Caudate nucleus (tissue), 63 donors: ENCODE measurements at places on chromosomes 16 and 17.

GRCh38 chr17:19334331-19334730 lies 28.2 kb downstream of the B9D1 start:
- no peak for DNase-seq

- DNase-seq = no peak
Observed at GRCh38 chr17:5975661-5976060, 94.5 kb upstream of the WSCD1 start.

GRCh38 chr17:71446645-71447437 lies 674.0 kb upstream of the SOX9 start:
- DNase-seq = no peak

GRCh38 chr16:85374571-85374872 lies 238.6 kb upstream of the GSE1 start:
- DNase-seq = no peak

GRCh38 chr17:75240394-75241142 lies 20.8 kb downstream of the GGA3 start:
- DNase-seq = peak; percentile 34

DNA sequence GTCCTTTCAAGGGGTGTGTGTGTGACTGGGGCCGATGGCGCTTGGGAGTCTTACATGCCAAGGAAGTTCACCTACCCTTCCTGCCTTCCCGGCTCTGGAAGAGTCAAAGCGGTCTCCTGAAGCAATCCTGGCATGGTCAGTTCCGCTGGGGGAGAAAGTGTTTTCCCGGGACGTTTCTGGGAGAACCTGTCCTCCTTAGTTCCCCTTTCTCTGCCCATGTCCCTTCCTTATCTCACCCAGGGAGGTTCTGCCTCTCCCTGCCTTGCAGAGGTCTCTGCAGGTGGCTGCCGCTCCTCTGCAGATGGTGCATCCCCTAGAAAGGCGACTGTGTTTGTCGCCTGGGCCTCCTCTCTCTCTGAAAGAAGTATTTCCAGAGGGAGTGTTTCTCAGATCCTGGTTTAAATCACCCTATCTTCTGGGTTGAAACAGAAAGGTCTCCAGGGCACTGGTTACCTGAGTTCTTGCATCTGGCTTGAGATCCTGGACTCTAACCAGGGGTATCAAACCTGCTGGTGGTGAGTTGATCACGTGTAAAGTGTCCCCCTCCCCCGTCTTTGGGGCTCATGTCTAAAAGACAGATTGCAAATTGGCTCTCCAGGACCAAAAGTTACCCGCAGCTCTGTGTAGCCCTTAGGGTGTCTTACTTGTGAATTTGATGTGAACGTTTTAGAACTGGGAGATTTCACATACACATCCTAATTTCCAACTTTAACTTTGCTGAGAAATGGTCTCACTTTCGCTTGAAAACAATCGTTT lies 1.9 kb downstream of the PRKCB start:
- DNase-seq = no peak

DNA sequence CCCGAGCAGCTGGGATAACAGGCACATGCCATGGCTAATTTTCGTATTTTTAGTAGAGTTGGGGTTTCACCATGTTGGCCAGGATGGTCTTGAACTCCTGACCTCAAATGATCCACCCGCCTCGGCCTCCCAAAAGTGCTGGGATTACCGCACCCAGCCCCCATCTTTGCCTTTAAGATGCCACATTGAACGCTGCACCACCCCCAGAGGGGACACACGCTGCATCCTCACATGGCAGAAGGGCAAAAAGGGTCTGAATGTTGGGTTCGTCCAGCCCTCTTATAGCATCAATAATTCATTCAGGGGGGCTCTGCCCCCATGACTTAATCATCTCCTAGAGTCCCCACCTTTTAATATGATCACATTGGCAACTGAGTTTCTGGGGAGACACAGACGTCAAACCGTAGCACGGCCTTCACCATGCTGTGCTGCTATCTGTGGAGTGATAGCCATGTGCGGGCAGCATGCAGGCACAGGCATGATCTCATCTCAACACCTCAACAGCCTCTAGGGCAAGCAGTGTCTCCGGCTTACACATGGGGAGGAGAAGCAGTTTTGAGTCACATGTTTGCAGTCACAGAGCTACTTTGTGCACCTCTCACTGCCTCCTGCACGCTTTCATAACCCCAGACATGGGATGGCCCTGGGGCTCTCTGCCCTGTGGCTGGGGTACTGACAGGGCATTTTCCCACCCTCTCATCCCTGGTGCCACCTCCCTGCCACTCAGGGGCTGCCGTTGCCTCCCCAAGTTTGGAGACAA lies 30.0 kb downstream of the IL21R start:
- DNase-seq = no peak

DNA sequence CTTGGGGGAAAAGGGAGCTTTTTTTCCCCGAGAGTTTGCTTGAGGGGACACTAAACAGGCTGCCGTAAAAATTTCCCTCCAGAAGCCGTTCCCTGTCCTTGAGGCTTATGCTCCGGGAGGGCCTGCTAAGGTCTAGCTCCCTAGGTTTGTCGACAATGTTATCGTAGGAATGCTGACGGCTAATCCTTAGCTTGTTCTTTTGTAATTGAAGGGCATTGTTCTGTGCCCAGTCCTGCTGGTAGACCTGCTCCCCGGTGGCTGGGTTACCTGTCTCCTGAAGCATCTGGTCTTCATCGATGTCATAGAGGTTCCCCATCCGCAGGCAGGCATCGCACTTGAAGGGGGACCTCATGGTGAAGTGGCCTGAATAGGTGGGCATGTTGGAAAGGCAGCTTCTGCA lies 418.7 kb downstream of the GRIN2A start:
- DNase-seq = no peak

DNA sequence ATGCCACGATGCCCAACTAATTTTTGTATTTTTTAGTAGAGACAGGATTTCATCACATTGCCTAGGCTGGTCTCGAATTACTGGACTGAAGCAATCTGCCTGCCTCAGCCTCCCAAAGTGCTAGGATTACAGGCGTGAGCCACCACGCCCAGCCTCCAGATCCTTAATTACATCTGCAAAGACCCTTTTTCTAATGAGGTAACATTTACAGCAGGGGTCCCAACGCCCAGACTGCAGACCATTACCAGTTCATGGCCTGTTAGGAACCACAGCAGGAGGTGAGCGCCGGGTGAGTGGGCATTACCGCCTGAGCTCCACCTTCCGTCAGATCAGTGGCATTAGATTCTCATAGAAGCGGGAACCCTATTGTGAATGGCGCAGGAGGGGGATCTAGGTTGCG lies 4.0 kb upstream of the RAB11FIP4 start:
- no peak for DNase-seq

DNA sequence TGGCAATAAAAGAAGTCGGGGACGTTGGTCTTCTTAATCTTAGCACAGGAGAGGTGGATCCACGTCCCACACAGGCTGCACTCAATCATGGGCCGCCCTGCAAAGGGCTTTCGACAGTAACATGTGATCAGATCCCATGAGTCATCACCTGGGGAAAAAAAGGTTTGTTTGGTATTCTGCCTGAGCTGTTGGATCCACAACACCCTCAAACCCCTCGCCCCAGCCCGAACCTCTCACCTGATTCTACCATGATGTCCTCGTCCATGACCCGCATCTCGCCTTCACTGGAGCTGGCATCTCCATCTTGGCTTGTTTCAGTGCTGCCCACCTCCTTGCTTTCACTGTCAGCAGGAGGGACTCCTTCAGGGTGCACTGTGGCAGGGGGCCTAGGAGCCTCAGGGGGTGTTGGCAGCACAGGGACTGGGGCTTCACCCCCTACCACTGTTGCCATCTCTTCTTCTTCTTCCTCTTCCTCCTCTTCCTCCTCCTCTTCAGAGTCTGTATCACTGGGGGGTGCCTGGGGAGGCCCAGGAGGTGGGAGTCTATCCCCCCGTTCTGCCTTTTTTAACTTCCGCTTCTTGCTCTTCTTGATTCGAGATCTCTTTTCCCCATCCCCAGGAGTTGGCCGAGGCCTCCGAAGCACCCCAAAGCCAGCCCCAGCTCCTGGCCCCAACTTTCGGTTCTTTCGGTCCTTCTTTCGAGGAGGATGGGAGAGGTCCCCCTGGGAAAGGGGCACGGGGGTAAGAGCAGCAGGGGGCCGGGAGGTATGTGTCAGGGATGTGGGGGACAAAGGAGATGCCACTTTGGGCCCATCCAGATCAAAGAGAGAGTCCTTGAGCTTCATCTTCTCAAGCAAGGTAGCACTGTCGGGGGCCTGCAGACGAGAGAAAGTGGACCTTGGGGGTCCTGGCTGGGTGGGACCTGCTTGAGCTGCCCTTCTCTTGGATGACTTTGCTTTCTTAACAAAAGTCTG lies 1.7 kb upstream of the DVL2 start:
- DNase-seq = peak; percentile 19

DNA sequence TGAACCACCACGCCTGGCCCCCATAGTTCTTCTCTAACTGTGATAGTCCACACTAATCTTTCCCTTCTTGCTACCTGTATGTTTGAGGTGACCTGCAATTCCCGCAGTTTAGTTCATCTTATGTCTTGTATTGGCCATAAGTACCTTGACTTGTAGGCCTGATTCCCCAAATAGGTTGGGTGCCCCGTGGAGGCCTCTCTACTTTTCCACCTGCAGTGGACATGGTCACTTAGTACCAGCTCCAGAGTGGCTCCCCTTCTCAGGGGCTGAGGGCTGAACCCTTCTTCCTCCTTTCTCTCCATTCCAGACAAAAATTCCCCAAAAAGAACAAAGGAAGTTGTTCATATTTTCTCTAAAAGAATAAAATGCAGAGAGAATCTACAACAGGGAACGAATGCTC lies 33.5 kb upstream of the CES5A start:
- no peak for DNase-seq

DNA sequence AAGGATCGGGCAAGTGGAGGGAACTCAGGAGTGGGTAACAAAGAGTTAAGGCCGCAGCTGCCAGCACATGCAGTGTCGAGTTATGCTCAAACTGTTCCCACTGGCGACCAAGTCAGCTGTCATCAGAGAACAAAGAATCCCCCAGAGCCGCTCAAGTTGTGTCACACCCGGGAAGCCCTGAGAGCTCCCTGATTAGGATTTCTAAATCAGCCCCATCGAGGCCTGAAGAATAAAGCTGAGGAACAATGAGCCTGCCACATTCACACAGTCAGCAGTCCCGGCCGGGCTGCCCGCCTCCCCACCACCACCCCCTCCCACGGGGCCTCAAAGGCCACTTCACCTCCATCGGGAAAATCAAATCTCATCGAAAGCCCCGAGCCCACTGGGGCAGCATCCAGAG lies 84.5 kb downstream of the SOX9 start:
- DNase-seq = peak; percentile 37

GRCh38 chr17:18857864-18858566 lies at the start of gene PRPSAP2:
Gene PRPSAP2, plus strand, starts transcription at chr17:18858131. Its CDS starts 7,703 bp downstream, at chr17:18865834.
- DNase-seq = peak; percentile 93

DNA sequence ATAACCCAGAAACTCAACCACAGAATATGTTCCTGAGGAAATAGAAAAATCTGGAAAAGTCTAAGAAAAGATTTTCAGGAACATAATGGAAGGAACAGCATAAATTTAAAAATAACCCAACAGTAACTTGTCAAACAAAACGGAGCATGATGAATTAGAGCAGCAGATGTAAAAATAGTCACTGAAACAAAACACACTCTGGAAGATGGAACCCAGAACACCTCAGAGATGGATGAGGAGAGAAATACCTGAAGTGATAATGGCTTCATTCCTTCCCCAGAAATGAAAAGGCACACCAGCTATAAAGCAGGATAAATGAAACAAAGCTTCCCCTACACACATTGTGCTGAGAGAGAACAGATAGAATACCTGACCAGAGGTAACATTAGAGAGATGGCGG lies 6.3 kb downstream of the TK1 start:
- DNase-seq = no peak
